SHP77 (cell line): ENCODE measurements at places on chromosomes 12 and 14.

GRCh38 chr12:124168016-124168786, 126.7 kb upstream of the RFLNA start:
- no peak for DNase-seq

DNA sequence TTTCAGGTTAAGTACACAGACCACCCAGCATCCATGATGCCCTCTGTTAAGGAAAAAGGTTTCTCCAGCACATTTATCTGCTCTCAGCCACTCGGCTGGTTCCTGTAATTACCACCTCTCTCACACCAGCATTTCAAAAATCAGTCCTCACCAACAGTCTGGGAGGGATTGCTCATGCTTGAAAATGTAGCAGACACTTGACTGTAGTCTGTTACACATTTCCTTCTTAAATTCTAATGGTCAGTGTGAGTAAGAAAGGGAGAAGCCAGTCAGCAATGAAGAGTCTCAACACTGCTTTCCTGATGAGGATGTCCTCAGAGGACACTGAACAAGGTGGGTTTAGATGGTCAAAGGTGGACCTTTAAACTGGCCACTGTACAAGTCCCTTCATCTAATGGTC, 6.0 kb downstream of the ZBTB39 start:
- DNase-seq = no peak

GRCh38 chr12:127509066-127509778, 757.7 kb upstream of the TMEM132C start:
- no peak for DNase-seq

GRCh38 chr12:58955849-58956248, 35.5 kb upstream of the LRIG3 start:
- DNase-seq = no peak
